ENCODE measurements at places on chromosomes 6 and 20. TPM values are rescaled to one million over a fixed set of nuclear protein-coding genes. Genes with fewer than 3 reads are reported as not detected.

Gene PRR3
- 30.5 TPM for total RNA-seq

Gene TSPO2
- total RNA-seq = not detected

Gene AKAP7
- total RNA-seq = 5.8 TPM

Gene SLC13A3
- not detected for total RNA-seq

Gene ELOVL2
- total RNA-seq = not detected
